ENCODE measurements at places on chromosomes 2 and 18. TPM values are rescaled to one million over a fixed set of nuclear protein-coding genes. Genes with fewer than 3 reads are reported as not detected.

DNA sequence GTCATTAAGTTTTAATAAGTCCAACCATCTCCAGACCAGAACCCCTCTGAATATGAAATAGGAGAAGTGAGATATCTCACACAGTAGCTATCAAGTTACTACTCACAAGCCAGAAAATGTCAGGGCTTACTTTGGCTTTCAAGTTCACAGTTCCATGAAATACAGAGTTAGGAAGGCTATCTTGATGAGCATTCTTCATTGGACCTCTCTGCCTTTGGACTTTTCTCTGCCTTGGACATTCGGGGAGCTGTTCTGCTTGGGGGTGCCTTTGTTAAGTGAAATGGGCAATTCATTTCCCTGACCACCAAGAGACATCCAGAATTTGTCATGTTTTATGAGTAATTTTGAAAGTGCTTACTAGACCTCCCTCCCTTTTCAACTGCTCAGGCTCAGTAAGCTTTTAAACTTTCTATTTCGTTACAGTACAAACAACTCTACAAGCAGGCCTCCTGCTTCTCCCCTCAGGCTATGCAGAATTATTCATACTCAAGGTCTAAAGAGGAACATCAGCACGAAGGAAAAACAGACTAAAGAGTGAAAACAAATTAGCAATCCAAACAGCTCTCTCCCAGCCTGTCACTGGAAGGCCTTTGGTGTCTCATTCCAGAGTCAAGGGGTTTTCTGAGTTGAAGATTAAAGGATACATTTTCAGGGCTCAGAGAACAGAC lies 95.3 kb downstream of the MREG start:
- DNase-seq = peak; percentile 29

- DNase-seq = no peak
Measured at GRCh38 chr2:109433926-109434325, 179.8 kb downstream of the SEPTIN10 start.

GRCh38 chr2:37306024-37306423 lies 18.6 kb downstream of the PRKD3 start:
- DNase-seq = peak; percentile 13

DNA sequence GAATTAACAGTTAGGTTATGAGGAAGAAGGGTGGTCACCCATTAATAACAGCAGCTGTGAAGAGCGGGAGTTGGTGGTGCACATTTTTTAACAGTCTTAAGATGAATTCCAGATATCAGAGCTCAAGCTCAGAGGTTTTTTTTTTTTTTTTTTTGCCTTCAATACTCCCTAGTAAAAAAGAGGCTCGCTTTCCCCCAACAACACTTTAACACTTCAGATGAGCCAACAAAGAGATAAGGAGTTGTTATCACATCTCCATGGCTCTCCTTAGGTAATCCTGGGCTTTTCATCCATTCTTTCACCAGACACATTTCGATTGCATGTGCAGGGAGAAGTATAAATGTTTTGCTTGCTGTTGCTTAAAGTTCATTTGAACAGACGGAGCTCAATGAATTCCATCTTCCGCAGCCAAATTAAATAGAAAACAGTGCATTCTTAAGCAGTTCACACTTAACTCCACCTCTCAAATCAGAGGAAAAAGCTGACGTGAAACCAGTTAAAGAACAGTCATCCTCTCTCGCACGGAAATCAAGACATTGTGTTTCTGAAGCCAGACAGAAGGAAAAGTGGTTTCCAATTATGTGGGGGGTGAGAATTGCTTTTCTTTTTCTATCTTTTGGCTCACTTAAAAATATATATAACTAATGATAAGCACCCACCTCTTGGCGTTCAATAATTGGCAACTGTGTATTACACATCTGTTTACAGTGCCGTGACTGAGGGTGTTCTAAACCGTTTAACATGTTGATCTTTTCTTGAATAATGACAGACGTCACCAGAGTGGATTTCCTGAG lies 118.2 kb downstream of the ZNF521 start:
- DNase-seq = no peak

- DNase-seq = no peak
Measured at GRCh38 chr2:179592167-179592936, 269.1 kb downstream of the ZNF385B start.

GRCh38 chr2:180150606-180151005 lies 143.5 kb upstream of the CWC22 start:
- no peak for DNase-seq

GRCh38 chr18:66222174-66222573 lies 381.7 kb downstream of the CDH19 start:
- no peak for DNase-seq

- DNase-seq = peak; percentile 80
Measured at GRCh38 chr2:173982918-173983317, 17.7 kb upstream of the SP3 start.

GRCh38 chr2:31016648-31017047 lies 121.6 kb downstream of the GALNT14 start:
- no peak for DNase-seq

- DNase-seq = peak; percentile 82
Measured at GRCh38 chr2:1717113-1717512, 27.2 kb downstream of the PXDN start.

- peak; percentile 42 for DNase-seq
Measured at GRCh38 chr2:108884619-108885018, 98.0 kb downstream of the CCDC138 start.

- DNase-seq = no peak
Measured at GRCh38 chr18:43932140-43932539, 654.9 kb upstream of the SYT4 start.

DNA sequence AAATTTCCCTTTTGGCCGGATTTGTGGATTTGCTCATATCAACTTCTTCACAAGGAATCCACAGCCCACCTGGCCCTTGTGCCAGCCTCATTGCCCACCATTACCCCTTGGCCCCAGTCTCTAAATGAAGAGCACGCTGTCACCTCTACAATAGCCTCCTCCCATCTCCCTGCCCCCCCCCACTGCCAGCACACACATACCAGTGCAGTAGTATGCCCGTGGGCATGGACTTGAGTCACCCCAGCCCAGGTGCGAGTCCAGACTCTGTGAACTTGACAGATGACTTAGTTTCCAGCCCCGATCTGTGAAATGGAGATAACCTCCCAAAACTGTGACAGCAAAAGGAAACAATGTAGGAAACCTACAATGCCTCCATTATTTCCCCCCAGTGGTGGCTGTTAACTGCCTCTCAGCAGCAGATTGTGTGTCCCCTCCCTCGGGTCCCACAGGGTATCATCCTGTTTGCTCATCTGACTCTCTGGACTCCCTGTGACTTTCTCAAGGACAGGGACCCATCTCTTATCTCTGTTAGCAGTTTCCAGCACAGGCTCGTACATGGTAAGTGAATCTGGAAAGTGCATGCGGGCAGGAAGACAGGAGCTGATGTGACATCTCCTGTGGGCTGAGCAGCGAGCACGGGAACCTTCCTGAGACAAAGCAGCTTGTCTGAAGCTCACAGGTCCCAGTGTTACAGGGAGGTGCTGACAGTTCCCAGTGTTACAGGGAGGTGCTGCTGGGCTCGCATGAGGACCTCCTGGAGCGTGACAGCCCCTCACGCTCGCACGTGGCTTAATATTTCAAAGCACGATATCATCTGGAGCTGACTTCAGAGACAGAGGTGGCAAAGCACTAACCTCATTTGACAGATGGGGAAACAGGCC lies 4.2 kb upstream of the TMEM185B start:
- no peak for DNase-seq

DNA sequence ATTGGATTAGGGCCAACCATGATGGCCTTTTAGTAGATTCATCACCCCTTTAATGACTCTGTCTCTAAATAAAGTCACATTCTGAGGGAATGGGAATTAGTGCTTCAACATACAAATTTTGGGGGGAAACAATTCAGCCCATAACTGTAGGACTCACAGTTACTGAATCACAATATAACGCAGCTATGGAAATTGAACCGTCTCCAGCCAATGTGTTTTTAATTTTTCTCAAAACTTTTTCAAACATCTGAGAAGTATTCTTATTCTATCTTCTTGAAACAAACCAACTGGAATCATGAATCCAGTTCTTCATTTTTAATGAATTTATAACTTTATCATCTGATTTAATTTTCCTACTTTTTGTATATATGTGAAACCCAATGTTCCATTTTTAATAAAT lies 373.1 kb upstream of the SYT4 start:
- no peak for DNase-seq

- peak; percentile 60 for DNase-seq
Measured at GRCh38 chr2:212359425-212360067, 179.1 kb downstream of the ERBB4 start.

DNA sequence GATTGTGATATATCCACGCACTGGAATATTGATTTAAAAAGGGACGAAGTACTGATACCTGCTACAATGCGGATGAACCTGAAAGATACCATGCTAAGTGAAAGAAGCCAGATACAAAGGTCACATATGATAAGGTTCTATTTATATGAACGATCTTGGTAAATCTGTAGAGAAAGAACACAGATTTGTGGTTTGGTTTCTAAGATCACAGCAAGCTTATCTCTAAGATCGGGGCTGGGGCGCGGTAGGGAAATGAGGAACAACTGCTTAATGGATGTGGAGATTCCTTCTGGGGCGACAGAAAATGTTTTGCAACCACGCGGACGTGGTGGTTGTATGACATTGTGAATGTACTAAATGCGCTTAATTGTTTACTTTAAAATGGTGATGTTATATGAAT lies 60.1 kb downstream of the NEDD4L start:
- DNase-seq = no peak

- peak; percentile 93 for DNase-seq
Measured at GRCh38 chr2:60553495-60554073, at the start of gene BCL11A. BCL11A (minus strand) TSS chr2:60553654; CDS start chr2:60553270, 384 bp downstream.

GRCh38 chr2:121809607-121810006 lies 54.2 kb downstream of the TSN start:
- DNase-seq = no peak

GRCh38 chr2:25309402-25309801 lies 32.3 kb downstream of the DNMT3A start:
- peak; percentile 68 for DNase-seq

DNA sequence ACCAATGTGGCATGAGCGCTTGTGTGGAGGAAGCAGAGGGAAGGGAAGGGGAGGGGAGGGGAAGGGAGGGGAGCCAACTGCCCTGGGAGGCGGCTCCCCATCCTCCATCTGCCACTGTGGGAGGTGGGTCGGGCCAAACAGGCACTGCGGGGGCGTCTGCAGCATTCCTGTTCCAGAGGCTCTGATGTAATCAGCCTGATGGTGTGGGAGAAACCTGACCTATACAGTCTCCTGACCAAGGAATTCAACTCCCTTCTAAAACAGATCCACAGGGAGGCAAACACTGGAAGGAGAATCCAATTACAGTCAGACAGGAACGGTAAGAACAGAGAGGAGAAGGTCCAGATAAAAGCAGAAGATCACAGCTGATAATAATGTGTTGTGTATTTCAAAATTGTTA lies 88.8 kb downstream of the CD8B2 start:
- peak; percentile 91 for DNase-seq

DNA sequence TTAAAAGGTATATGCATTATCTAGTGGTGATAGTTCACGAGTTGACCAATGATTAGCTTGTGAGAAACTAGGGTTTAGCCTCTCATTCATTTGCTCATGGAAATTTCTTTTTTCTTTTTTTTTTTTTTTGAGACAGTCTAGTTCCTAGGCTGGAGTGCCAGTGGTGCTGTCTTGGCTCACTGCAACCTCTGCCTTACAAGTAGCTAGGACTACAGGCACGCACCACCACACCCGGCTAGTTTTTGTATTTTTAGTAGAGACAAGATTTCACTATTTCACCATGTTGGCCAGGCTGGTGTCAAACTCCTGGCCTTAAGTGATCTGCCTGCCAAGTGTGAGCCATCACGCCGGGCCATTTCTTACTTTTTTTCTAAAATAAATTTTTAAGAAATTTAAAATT lies 14.0 kb downstream of the KDM3A start:
- no peak for DNase-seq

GRCh38 chr2:222882484-222882928 lies 21.7 kb downstream of the ACSL3 start:
- no peak for DNase-seq

IL36RN gene
- total RNA-seq = not detected

TWSG1 gene
- 20.9 TPM for total RNA-seq

DOCK10 gene
- total RNA-seq = not detected

KCNIP3 gene
- 3.6 TPM for total RNA-seq

ACMSD gene
- total RNA-seq = not detected

IMMT gene
- 107 TPM for total RNA-seq

ACTR1B gene
- 109 TPM for total RNA-seq

CYP27C1 gene
- total RNA-seq = 1.5 TPM

VIL1 gene
- 0.63 TPM for total RNA-seq

SNRPD1 gene
- total RNA-seq = 6.8 TPM

MATN3 gene
- 1.3 TPM for total RNA-seq

GALNT5 gene
- 2.4 TPM for total RNA-seq

POTEC gene
- not detected for total RNA-seq

PLEKHA3 gene
- 9.6 TPM for total RNA-seq

MBD5 gene
- total RNA-seq = 44.5 TPM

MYCN gene
- 48.1 TPM for total RNA-seq

TMEM163 gene
- 45.8 TPM for total RNA-seq

Measured in cardiac muscle cell (in vitro differentiated cells and primary cell).